ENCODE measurements at places on chromosomes 1 and 21. TPM values are rescaled to one million over a fixed set of nuclear protein-coding genes. Genes with fewer than 3 reads are reported as not detected.
A peak's percentile ranks its signal among the peaks of the same experiment; 100 is the strongest.

DNA sequence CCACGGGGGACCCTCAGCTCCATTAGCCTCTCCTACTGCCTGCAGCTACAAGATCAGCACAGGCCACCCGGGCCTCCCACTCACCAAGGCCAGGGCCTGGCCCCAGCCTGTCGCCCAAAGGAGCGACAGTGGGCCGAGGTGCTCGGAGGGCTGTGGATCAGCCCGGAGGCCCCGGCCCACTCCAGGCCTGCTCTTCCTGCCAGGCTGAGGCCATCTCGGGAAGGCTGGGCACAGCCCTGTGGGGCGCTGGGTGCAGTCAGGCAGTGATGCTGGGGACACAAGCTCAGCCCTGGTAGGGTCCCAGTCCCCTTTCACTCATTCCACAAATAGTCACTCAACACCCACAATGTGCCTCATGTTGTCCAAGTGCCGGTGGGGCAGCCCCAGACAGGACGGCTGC is 58.8 kb downstream of the CASZ1 start:
- no peaks in the 10 kb centered on the region for H3K27me3 ChIP-seq
- peaks cover 5% of the 10 kb centered on the region for H3K4me1 ChIP-seq
- H3K36me3 ChIP-seq, result no peaks in the 10 kb centered on the region
- H3K4me3 ChIP-seq, result no peak overlapping the region
- no peak overlapping the region for H3K27ac ChIP-seq
- no peak for DNase-seq

DNA sequence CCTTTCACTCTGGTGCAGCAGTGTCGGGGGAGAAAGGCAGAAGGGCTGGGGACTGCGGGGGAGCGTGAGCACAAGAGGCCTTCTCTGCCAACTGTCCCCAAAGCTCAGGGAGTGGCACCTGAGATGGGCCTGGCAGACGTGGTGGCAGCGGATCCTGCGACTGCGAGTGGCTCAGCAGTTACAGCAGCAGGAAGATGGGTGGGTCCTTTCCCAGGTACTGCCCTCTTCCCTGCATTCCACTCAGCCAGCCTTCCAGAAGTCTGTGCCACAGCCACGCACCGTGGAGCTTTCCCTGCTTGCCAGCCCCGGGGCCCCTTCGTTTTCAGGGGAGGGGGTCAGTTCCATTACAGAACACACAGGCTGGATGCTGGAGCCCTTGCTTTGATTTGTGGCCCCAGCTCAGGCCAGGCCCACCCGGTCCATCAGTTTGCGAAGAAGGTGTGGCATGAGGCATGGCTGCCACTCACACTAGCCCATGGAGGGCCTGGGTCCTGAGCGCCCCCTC is 17.2 kb downstream of the MTHFR start:
- no peaks in the 10 kb centered on the region for H3K36me3 ChIP-seq
- no peak overlapping the region for H3K27ac ChIP-seq
- H3K27me3 ChIP-seq, result no peaks in the 10 kb centered on the region
- no peak overlapping the region for H3K4me3 ChIP-seq
- DNase-seq, result no peak

DNA sequence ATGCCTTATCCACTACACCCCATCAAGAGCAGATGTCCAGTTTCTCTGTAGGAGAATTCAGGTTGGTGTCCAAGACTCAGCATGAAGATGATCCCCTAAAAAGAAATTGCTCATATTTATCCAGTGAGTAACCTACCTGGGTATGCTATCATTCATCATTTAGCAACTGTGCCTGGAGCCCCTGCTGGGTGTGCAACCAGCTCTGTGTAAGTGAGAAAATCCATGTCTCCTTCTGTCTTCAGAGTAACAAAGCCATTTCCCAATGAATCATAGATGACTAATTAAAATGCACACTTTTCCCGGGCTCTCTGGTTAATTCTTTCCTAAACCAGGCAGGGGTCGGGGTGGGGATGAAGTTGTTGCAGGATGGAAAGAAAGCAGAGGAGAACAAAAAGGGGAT is 35.8 kb downstream of the OLFML3 start:
- no peaks in the 10 kb centered on the region for H3K36me3 ChIP-seq
- peak; percentile 78 for DNase-seq
- peaks cover 15% of the 10 kb centered on the region for H3K4me1 ChIP-seq
- H3K27ac ChIP-seq, result no peak overlapping the region

GRCh38 chr1:9630331-9631111 is 21.0 kb upstream of the PIK3CD start:
- no peak overlapping the region for H3K4me3 ChIP-seq
- H3K4me1 ChIP-seq, result peaks cover 11% of the 10 kb centered on the region

- H3K27ac ChIP-seq, result no peak overlapping the region
- H3K36me3 ChIP-seq, result no peaks in the 10 kb centered on the region
- H3K27me3 ChIP-seq, result no peaks in the 10 kb centered on the region
- H3K4me1 ChIP-seq, result no peaks in the 10 kb centered on the region
- no peak for DNase-seq
- no peak overlapping the region for H3K4me3 ChIP-seq
These were observed 289.1 kb upstream of the PLD5 start for GRCh38 chr1:242813490-242814091.

- DNase-seq, result no peak
These were observed 31.4 kb downstream of the CLCA1 start for GRCh38 chr1:86499987-86500593.

- H3K4me3 ChIP-seq, result no peak overlapping the region
- no peak overlapping the region for H3K27ac ChIP-seq
- H3K27me3 ChIP-seq, result no peaks in the 10 kb centered on the region
- no peak for DNase-seq
- no peaks in the 10 kb centered on the region for H3K4me1 ChIP-seq
- peaks cover 12% of the 10 kb centered on the region for H3K36me3 ChIP-seq
These were observed 17.9 kb downstream of the EPRS1 start for GRCh38 chr1:220028346-220028895.

DNA sequence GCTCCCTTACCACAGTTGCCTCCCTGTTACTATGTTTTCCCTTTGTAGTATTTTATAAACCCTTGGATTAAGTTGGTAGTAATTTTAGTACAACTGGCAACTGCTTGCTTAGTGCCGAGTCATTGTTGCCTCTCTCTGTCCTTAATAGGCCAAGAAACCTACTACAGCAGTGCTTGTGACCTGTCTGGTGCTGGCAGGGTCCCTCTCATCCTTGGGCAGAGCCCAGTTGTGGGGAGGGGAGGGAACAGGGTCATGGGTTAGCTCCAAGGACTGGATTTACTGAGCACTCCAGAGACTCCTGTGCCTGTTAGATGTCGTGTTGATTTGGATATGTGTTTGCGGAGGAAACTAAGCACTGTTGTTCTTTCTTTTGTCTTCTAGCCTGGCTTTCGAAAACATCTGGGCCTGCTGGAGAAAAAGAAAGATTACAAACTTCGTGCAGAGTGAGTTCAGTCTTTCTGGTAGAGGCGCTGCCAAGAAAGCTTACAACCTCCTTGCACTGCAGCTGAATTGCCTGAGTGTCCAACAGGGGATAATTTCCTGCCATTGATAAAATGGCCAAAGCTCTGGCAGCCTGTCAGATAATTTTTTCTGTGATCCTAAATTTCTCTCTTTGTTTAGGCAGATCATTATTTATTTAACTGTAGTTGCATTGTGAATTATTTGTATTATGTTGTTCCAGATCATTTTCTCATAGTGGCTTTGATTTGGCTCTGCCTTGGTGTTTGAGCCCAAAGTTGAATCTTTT is 3.6 kb downstream of the UTP11 start:
- DNase-seq, result no peak
- peaks cover 9% of the 10 kb centered on the region for H3K36me3 ChIP-seq
- H3K4me3 ChIP-seq, result no peak overlapping the region
- no peak overlapping the region for H3K27ac ChIP-seq
- no peaks in the 10 kb centered on the region for H3K27me3 ChIP-seq

- peaks cover 20% of the 10 kb centered on the region for H3K4me1 ChIP-seq
- no peaks in the 10 kb centered on the region for H3K27me3 ChIP-seq
- H3K36me3 ChIP-seq, result no peaks in the 10 kb centered on the region
- H3K4me3 ChIP-seq, result peak overlapping the region; percentile 49
- DNase-seq, result peak; percentile 97
These were observed 54.9 kb upstream of the BACE2 start for GRCh38 chr21:41112740-41113692.

- no peak for DNase-seq
- H3K4me3 ChIP-seq, result no peak overlapping the region
- no peaks in the 10 kb centered on the region for H3K36me3 ChIP-seq
- H3K27me3 ChIP-seq, result peaks cover 2% of the 10 kb centered on the region
- no peak overlapping the region for H3K27ac ChIP-seq
These were observed 81.1 kb upstream of the ATP1B1 start for GRCh38 chr1:169025412-169025811.

DNA sequence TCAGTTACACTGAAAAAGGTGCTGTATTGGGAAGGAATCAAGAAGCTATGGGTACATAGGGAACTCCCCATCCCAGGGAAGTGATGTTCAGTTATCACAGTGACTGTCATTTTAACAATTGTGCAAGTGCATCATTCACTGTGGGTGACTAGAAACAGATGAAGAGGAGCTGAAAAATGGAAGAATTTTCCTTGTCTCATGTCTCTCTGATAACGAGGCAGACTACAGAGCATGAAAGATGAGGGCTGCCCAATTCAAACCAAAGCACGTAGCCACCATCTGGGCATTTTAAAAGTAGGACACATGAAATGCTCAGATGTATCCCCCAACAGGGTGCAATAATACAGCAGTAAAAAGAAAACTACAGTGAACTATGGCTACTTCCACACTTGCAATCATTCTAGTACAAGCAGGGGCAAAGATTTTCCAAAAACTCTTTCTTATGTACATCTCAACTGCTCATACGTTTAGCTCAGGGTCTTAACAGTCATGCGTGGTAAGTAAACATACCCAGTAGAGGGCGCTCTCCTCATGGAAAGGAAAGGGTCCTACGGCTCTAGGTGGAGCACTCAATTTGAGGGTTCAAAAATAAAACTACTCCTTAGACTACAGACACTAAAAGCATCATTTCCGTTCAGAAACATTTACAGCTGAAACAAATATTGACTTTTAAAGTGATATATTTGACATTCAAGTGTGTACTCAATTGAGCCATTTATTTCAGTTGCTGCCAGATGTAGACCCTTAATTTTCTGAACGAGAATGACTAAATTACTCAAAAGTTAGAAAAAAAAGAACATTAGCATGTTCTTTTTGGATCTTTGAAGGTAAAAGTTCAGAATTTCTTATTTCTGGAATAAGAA is 143.2 kb downstream of the KCTD3 start:
- H3K4me3 ChIP-seq, result no peak overlapping the region
- no peaks in the 10 kb centered on the region for H3K4me1 ChIP-seq
- no peaks in the 10 kb centered on the region for H3K36me3 ChIP-seq

GRCh38 chr1:153933430-153933829 is 10.7 kb upstream of the GATAD2B start:
- peaks cover 30% of the 10 kb centered on the region for H3K36me3 ChIP-seq
- DNase-seq, result no peak
- no peak overlapping the region for H3K4me3 ChIP-seq
- no peaks in the 10 kb centered on the region for H3K27me3 ChIP-seq

- H3K27me3 ChIP-seq, result peaks cover 27% of the 10 kb centered on the region
- H3K27ac ChIP-seq, result no peak overlapping the region
- no peaks in the 10 kb centered on the region for H3K36me3 ChIP-seq
These were observed 33.5 kb downstream of the RHBG start for GRCh38 chr1:156402331-156403020.

DNA sequence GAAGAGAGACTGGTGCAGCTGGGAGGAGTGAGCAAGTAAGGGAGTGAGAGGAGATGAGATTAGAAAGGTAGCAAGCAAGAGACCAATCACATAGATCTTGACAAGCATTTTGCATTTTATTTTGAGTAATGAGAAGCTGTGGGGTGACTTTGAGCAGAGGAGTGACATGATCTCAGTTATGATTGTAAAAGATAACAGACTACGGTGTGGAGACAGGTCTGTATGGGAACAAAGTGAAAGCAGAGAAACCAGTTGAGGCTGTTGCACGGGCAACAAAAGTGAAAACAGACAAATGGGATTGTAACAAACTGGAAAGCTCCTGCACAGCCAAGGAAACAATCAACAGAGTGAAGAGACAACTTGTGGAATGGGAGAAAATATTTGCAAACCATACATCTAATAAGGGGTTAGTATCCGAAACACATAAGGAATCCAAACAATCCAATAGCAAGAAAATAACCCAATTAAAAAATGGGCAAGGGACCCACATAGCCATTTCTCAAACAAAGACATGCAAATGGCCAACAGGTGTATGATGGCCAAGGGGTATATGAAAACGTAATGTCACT is 68.4 kb downstream of the SNRPE start:
- H3K27ac ChIP-seq, result no peak overlapping the region
- no peaks in the 10 kb centered on the region for H3K27me3 ChIP-seq
- no peak for DNase-seq
- no peaks in the 10 kb centered on the region for H3K36me3 ChIP-seq
- H3K4me3 ChIP-seq, result no peak overlapping the region
- H3K4me1 ChIP-seq, result peaks cover 19% of the 10 kb centered on the region

DNA sequence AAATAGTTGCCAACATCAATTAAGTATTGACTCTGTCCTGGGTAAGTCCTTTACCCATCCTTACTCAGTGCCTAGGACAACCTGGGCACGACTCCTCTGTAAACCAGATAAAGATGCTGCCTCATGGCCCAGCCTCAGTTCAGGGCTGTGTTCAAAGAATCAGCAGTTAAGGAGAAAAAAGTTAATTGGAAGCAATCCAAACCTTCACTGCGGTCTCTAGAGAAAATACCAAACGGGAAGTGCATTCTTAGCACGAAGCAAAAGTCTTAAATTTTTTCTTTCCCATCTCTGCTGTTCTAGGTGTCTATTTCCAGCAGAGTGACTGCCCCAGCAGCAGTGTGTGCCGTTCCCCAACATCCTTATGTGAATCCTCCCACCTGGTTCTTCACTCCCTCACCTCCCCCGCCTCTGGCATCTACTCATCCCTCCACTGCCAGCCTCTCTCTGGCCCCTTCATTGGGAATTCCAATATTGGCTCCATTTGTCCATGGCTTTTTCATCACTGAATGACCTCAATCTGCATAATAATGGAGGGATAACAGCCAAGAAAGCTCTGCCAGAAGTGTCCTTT is 23.2 kb downstream of the KANK4 start:
- no peaks in the 10 kb centered on the region for H3K27me3 ChIP-seq
- H3K4me3 ChIP-seq, result no peak overlapping the region
- H3K4me1 ChIP-seq, result peaks cover 3% of the 10 kb centered on the region
- no peak overlapping the region for H3K27ac ChIP-seq
- DNase-seq, result no peak

GRCh38 chr1:1565340-1565739 is 9.3 kb downstream of the SSU72 start:
- DNase-seq, result no peak
- H3K36me3 ChIP-seq, result peaks cover 26% of the 10 kb centered on the region
- H3K4me3 ChIP-seq, result no peak overlapping the region
- H3K4me1 ChIP-seq, result no peaks in the 10 kb centered on the region

Gene CACNA1S
- not detected for polyA plus RNA-seq

Gene LCE1C
- polyA plus RNA-seq, result 1.8 TPM

Gene OR2T2
- not detected for polyA plus RNA-seq

Gene RXFP4
- polyA plus RNA-seq, result not detected

Gene SYTL1
- 34.0 TPM for polyA plus RNA-seq

Gene LCE6A
- 0.60 TPM for polyA plus RNA-seq
